ENCODE measurements at places on chromosomes 6 and 20.

DNA sequence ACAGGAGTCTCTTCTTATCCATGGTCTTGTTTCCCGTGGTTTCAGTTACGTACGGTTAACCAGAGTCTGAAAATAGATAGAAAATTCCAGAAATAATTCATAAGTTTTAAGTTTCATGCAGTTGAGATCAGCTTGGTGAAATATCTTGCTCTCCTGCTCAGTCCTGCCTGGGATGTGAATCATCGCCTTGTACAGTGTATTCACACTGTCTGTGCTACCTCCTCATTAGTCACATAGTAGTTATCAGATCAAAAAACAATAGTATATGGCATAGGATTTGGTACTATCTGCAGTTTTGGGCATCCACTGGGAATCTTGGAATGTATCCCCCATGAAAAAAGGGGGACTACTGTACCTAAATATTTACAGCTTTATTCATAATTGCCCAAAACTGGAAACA is 22.7 kb upstream of the MOCS1 start:
- peak; percentile 23 for DNase-seq

DNA sequence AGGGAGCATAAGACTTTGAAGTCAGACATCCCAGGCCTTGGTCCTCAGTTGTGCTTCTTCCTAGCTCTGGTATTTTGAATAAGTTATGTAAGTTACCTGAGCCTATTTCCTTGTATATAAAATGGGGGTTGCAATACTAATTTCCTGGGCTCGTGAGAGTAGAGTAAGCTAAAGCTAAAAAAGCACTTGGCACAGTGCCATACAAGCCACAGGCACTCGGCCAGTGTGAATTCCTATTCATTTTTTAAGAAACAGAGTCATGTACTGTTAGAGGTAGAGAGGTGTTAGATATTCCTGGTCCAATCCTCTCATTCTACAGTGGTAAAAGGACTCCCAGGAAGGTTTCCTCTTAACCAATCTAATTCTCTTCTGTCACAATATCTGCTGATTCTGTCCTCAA is 79.6 kb upstream of the EPB41L1 start:
- DNase-seq = no peak

- DNase-seq = peak; percentile 51
Measured at GRCh38 chr6:28683945-28684538, 158.4 kb downstream of the GPX5 start.

DNA sequence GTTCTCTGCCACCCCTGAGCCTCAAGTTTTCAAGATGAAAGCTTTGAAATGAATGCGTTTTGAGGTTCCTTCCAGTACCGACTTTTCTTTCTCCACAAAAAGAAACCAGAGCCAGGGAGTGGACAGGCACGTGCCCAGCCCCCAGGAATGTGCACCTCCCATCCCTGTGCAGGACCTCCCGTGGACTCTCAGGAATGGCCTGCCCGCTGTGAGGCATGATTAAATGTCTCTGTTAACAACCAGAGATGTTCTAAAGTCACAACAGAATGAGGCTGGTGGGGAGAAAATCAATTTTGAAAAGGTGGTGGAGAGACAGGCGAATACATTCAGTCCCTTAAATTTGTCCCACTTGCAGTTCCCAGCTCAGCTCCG is 1.5 kb downstream of the TGM3 start:
- no peak for DNase-seq

- DNase-seq = no peak
Measured at GRCh38 chr20:64049878-64050260, 430 bp upstream of the SOX18 start.

GRCh38 chr20:62252342-62252966 is 14.1 kb downstream of the OSBPL2 start:
- DNase-seq = no peak

DNA sequence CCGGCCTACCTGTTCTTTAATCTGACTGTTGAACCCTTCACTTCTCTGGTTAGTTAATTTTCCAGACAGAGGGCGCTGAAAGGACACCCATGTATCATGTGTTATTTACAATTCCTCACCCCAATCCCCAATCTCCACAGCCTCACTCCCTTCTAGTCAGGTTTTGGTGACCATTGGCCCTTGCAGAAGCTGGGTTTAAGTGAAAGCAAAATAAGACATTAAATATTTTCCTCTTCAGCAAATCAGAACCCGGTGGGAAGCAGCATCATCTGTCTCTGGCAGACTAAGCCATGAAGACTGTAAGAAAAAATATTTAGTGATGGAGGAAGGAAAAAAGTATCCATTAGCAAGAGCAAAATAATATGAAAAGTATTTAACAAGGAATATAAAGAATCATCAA is 9.4 kb upstream of the HLA-DQA1 start:
- DNase-seq = peak; percentile 6

- DNase-seq = peak; percentile 88
Measured at GRCh38 chr6:152295346-152295745, 341.8 kb downstream of the SYNE1 start.

DNA sequence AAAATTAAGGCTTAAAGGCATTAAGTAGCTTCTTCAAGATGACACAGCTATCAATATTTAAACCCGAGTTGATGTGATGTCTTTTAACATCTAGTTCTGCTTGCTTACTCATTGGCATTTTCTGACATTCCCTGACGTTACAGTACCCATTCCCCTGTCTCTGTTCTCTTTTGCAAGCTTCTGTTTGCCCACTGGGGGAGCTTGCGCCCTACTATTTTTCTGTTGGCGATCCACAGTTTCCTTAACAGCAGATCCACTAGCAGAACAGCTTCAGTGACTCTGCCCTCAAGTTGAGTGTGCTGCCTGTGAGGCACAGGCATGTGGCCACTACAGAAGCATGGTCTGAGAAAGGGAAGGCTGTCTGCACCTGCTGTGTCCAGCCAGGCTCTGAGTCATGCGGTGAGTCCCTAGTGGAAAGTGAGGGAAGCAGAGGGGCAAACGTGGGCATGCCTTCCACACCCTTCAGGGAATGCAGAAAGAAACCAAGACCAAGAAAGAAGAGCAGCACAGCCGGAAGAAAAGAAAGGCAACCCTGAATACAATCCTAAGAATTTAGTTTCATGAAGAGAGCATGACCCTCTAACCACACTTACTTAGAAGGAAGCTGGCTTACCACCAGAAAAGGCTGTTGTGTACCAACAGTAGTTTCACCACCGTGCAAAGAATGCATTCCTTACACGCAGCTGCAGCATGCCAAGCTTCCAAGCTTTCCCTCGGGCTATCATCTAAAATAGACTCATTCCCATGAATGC is 97.7 kb upstream of the VGLL2 start:
- DNase-seq = peak; percentile 50

DNA sequence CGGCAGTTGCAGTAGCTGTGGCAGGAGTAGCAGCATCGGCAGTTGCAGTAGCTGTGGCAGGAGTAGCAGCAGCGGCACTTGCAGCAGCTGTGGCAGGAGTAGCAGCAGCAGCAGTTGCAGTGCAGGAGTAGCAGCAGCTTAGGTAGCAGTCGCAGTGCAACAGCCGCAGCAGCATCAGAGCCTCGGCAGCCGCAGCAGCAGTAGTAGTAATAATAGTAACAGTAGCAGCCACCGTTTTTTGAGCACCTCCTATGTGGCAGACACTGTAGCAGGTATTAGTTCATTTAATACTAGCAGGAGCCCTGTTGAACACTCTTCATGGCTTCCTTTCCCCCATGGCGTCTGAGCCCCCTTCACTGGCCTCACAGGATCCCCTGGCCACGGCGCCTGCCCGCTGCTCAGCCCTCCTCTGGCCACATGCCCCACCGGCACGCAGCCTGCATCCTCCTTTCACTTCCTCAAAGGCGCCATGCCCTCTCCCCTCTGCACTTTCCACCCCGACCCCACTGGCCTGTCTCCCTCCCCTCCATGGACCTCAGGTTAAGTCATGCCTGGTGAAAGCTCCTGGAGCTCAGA is 19.1 kb upstream of the IRF4 start:
- no peak for DNase-seq

DNA sequence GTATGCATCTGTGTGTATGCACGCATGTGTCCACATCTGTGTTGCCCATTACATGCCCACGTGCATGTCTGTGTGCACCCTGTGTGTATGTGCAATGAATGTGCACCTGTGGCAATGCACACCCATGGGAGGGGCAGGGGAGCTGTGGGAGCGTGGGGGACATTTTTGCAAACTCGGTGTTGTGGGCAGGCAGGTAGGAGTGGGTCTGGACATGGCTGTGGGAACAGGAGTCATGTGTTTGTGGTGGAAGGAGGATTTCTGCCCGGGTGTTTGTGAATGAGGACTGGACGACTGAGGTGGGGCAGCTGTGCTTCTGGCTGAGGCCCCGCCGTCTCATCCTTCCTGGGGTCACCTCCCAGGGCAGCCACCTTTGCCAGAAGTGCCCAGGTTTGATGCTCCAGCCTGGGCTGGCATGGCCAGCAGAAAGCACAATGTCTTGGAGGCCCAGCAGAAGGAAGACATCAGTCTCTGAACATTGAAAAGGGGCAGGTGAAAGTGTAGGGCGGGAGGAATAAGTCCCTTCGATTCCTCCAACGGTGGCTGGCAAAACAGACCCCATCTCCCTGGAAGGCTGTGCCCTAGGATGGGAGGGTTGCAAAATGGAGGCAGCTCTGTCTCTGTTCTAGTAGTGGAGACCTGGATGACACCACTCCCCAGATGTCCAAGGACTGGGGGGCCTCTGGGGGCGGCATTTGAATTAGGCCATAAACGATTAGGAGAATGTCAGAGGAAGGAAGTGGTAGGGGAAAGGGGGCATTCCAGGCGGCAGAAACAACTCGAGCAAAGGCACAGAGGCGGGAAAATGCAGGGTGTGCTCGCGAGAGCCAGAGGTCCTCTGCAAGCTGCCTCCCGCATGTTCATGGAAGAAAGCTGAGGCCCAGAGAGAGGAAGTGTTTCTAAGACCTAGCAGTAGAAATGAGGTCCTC is 19.1 kb upstream of the ARMC12 start:
- DNase-seq = no peak

DNA sequence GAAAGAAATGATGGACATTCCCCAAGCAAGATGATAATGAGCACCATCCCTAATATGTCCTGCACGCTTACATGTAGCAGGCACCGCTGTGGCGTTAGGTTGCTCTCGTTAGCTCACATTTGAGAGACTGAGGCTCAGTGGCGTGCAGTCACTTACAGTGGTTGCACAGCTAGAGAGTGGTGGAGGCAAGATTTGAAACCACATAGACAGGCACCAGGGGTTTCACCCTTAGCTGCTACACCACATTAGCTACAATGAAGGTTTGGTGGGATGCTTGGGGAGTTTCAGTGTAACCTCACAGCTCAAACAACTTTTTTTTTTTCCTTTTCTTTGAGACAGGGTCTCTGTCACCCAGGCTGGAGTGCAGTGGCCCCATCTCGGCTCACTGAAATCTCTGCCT is 3.7 kb downstream of the COX4I2 start:
- no peak for DNase-seq

DNA sequence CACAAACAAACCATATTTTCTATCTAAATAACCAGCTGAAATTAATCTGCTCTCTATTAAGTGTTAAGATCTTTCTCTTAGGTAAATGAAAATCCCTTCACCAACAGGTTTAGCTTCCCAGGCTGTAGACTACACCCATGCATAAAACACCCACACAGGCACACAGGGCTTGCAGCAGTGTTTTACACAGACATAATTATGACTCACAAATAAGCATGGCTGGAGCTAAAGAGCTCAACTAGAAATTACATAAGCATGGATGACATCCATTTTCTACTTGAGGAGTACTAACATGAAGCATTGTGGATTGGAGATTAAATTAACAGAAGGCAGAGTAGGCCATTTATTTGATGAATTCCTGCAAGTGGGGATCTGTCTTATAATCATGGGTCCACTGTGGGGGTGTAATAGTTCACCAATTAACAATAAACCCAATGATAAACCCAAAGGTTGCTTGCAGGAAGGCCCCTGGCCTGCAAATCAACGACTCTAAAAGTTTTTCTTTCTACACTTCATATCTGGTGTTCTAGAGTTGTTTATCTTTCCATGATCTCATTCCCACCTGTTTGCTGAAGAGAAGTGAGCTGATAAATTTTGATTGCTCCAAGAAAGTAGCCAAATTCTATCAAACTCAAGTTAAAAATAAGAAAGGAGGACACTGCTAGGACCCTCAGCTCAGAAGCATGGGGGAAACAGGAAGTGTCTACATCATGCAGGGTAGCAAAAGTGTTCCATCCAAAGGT is 33.8 kb upstream of the E2F3 start:
- DNase-seq = peak; percentile 3

- no peak for DNase-seq
Measured at GRCh38 chr6:46605091-46605797, 47.4 kb downstream of the CYP39A1 start.

DNA sequence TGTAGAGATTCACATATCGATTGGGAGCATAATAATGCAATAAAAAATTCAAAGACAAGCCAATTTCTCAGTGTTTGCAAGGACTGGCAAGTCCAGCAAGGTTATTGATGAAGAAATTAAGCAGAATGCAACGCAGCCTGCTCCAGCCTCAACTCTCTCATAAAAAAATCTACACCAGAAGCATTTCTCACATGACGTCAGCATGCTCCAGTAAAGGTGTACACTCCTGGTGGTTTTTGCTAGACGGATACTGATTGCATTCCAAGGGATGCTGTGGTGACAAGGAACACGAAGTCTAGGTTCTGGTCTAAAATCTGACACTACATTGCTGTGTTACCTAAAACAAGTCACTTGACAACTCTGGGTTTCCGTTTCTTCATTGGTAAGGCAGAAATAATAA is 167.4 kb upstream of the PRND start:
- no peak for DNase-seq

DNA sequence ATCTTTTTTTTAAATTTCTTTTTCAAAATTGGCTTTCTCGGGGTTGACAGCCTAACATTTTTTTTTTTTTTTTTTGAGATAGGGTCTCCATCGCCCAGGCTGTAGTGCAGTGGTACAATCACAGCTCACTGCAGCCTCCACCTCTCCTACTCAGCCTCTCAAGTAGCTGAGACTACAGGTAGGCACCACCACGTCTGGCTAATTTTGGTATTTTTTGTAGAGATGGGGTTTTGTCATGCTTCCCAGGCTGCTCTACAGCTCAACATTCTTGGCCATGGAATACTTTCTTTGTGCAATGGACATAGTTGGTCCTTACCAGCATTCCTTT is 6.4 kb upstream of the CTNNBL1 start:
- DNase-seq = no peak

- peak; percentile 13 for DNase-seq
Measured at GRCh38 chr6:139659196-139659595, 284.7 kb upstream of the CITED2 start.

GRCh38 chr6:118743746-118744145 is 92.4 kb upstream of the CEP85L start:
- peak; percentile 85 for DNase-seq

DNA sequence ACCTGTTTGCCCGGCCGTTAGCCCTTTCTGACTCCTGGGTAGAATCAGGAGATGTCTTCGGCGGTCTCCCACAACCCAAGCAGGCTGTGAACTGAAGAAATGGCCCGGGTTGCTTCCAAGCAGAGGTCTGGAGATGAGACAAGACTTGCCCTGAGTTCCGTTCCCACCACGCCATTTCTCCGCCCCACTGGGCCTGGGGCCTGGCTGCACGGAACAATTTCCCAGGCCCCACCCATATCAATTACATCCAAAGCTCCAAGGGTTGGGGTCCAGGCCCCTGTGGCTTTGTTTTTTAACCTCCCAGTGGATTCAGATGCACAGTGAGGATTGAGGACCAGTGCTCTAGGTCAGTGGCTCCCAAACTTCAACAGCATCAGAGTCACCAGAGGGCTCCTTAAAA is 214.5 kb upstream of the ARID1B start:
- no peak for DNase-seq
